Kasumi-1 (cell line): ENCODE measurements at places on chromosomes 1 and 21.

- DNase-seq: no peak
Measured at GRCh38 chr1:178121883-178122282, 28.0 kb downstream of the RASAL2 start.

DNA sequence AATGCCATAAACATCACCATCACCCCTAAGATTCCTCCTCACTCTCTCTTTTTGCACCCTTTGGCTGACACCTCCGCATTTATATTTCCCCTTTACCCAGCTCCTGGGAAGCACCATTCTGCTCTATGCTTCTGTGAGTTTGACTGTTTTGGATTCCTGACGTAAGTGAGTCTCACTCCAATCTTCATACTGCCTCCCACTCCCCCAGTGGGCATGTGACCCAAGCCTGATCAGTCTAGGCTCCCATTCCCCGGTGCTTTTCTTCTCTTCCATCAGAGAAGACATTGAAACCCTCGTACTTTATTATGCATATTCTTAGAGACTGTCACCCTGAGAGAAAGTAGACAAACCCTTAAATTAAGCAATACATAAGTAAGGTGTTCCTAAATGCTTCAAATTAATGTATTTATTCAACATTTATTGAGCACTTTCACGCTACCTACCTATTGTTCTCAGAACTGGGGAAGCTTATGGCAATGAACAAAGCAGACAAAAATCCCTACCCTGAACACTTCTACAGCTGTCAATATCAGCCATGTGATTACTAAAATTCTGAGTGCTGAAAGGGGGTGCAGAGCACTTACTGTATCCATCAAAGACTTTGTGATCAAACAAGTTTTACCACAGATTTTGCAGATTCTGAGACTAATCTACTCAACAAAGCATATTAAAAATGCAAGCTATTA is 43.4 kb upstream of the DIPK1A start:
- DNase-seq: no peak

GRCh38 chr1:231183639-231184590 is 22.1 kb downstream of the TRIM67 start:
- no peak for DNase-seq

GRCh38 chr1:156392452-156392853 is 23.4 kb downstream of the RHBG start:
- no peak for DNase-seq

DNA sequence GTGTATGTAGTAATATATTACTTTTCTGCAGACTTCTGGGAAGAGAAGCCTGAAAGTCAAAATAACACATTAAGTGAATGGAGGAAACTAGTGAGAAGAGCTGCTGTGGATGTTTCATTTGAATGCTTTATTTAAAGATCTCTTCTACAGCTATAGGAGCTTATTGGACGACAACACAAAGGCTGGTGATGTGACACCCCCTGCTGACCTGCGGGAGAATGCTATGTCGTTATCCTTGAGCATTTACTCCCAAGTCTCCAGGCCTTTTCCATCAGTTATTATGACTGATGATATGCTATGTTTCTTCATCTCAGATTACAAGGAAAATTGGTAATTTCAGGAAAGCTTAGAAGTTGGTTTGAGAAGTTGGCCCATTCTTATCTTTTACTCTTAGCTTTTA is 22.3 kb upstream of the PLA2G4A start:
- peak; percentile 51 for DNase-seq

DNA sequence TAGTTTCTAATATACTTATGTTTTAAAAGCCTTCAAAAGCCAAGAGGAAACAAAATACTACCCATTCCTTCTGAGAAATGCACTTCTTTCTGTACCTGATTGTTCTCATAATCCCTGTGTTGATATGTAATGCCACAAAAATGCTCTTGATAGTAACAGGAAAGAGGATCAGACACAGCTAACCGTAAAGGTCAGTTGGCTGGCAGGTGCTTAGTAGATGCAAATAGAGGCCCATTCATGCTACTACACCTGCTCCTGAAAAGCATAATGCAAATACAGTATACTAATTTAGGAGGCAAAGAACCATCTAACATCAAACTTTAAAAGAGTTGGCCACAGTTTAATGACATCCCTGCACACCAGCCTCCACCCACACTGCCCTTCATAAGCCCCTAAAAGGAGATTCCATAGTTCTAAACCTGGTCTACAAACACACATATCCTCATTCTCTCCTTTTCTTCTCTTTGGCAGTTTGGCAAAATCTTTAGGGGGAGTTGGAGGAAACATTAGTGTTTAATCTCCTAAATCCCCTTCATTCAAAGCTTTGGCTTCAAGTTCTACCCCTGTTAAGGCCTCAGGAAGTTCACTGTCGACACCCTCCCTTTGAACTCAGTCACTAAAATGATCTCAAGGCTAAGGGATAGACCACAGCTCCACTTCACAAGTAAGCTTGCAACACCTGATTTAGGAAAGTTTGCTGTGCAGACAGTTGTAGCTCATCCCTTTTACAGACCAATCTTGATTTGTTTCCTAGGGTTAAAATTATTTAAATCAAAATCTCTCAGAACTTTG is 2.9 kb upstream of the CD46 start:
- no peak for DNase-seq

DNA sequence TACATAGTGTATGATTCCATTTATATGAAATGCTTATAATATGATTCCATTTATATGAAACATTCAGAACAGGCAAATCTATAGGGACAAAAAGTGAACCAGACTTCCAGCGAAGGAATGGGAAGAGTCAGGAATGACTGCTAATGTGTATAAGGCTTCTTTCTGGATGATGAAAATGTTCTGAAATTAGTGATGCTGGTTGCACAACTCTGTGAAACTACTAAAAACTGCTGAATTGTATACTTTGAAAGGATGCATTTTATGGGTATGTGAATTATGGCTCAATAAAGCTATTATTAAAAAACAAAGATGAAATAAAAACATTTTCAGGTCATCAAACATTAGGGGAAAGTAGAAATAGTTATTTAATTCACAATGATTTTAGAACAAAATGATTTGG is 14.1 kb upstream of the IL24 start:
- DNase-seq: no peak

GRCh38 chr1:108601708-108602410 is 42.0 kb downstream of the EEIG2 start:
- no peak for DNase-seq

DNA sequence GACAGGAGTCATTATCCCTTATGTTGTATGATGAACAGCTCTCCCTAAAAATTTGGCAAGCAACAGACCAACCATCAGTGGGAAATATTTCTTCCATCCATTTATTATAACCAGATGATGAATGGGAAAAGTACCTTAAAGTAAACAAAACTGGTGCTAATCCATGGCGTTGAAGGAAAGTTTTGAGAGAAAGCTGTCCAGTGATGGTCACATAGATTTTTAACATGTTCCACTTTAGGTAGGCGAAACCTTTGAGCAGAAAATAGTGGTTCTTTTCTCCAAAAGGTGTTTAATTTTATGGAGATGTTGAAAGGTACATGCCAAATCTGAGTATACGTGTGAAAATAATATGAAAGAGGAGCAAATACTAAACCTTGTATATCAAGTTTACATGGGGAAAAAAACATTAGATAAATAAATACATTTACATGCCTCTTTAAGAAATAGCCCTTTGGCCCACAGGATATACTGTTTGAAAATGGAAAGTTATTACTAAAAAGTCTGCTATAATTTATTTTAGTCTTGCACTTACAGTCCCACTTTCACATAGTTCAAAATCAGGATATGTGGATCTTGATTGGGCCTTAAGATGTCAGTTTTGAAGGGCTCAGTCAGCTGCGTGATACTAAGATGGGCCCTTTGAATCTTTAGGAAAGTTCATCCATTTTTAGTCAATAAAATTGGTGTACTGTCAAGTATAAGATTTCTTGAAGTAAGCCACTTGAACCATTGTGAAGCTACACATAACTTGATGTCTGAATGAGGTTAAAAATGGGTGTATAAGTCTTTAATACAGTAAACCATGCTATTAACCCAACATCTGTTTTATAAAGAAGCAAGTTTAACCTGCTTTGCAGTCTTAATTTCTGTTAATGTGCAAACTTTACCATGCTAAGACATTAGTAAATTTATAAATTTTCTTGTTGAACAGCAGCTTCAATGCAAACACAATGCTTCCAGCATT is 10.5 kb downstream of the RPL5 start:
- DNase-seq: no peak

DNA sequence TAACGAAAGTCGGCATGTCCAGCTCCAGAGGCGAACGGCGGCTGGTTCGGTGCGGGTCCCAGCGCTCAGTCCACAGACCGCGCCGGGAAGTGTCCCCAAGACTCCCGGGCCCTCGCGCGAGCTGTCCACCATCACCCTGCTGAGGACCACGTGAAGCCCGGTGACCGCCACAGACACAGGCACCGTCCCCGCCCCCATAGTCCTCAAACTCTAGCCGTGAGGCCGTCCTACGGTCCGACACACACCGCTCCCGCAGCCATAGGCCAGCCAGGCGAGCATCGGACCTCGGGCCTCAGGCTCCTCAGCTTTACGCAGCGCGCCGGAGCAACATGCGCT is 535 bp downstream of the SETD4 start:
- peak; percentile 33 for DNase-seq

DNA sequence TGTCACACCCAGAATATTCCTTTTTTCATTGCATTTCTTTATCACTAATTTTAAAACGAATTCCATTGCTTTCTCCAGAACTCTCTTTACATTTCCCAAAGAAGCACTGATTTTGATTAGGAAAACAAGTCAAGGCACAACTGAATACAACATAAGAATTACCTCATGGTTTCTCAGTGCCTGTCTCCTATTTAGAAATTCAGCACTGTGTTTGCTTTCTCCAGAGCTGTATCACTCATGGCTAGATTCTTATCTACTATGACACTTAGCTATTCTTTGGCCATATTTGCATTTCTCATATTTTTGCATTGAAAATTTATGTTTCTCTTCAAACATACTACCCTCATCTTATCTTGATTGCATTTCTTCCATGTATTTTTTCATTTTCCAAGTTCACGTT is 1402.0 kb downstream of the MRPL39 start:
- DNase-seq: no peak

- DNase-seq: no peak
Measured at GRCh38 chr1:210455840-210456603, 127.3 kb downstream of the HHAT start.

- no peak for DNase-seq
Measured at GRCh38 chr1:20723159-20723536, 5.3 kb upstream of the KIF17 start.

DNA sequence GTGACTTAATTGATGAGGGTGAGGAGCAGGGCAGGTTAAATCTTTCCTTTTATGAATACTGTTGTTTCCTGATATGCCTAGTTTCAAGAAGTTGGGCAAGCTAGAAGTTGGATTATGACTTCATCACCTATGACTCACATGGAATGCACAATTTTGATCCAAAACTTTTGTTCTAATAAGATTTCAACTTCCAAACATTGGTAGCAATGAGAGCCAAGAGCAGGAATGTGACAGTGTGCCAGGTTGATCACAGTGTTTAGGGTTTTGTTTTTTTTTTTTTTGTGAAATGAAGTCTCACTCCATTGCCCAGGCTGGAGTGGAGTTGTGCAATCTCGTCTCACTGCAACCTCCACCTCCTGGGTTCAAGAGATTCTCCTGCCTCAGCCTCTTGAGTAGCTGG is 349.4 kb downstream of the DUSP10 start:
- no peak for DNase-seq

GRCh38 chr1:44031252-44032169 is at the start of gene SLC6A9:
Gene SLC6A9 (minus strand): TSS chr1:44031462. CDS start chr1:44024277, 7,185 bp downstream.
- DNase-seq: peak; percentile 32

GRCh38 chr1:160675641-160676410 is 29.0 kb upstream of the SLAMF1 start:
- peak; percentile 72 for DNase-seq

- no peak for DNase-seq
Measured at GRCh38 chr1:245248231-245248731, 93.5 kb downstream of the KIF26B start.

DNA sequence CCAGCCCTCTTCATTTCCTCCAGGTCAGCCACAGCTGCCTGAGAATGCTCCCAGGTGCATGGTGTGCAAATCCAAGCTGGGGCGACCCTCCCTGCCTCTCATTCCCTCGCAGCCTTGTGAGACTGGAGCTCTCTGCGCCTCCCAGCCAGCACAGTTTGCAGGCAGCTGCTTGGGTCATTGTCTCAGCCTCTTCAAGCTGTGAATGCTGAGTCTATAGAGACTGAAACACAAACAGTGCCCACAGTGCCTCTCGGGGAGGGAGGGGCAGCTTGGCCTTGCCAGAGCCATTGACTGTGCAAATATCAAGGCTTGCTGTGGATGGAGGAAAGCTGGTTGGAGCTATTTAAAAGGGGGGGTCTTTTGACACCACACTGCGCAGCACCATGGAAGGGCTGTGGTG is 10.6 kb downstream of the PLXNA2 start:
- no peak for DNase-seq

GRCh38 chr1:156627313-156627880 is 8.2 kb downstream of the HAPLN2 start:
- peak; percentile 54 for DNase-seq

GRCh38 chr1:86466986-86467385 is 1.7 kb upstream of the CLCA1 start:
- DNase-seq: peak; percentile 23

DNA sequence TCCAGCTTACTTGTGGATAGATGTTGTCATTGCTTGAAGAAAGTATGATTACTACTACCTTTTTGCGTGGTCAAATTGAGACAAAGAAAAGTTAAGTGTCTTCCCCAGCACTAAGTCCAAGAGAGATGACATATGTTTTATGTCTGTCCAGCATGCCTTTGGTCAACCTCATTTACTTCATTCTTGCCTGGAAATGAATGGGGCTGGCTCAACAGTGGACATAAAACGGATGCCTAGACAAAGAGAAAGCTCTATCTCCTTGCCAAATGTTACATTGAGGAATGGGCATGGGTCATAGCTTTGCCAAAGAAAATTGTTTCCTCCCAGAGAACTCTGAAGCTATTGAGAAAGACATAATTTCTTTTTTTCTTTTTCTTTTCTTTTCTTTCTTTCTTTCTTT is 82.4 kb upstream of the PLPPR4 start:
- DNase-seq: no peak

DNA sequence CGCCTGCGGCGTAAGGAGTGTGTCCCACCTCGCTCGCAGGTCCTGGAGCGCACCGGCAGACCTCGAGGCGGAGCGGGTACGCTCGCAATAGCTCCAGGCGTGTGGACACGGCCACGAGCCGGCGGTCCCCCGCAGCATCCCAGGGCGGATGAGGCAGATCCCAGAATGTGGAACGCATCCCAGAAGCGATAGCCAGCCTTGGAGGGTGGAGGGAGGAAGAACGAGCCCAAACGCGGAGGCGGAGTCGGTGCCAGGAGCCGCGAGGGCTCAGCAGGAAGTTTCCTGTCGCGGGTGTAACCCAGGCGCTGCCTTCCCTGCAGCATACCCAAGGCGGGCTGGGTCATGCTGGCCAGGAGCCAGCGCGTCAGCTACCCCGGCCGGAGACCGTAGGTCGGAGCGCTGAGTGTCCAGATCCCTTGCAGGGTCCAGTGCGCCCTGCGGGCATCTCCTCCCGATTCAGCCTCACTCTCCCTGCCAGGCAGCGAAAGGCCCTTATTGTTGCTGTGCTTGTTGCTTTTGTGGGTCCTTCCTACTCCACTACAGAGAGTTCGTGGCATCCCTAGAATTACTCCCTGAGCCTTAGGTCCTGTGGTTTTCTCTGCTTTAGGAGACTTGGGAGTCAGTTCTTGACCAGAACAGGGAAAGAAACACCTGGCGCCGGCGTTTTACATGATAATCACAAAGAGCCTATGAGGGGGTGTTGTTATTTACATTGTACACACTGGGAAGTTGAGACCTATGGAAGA is 27.7 kb downstream of the STYXL2 start:
- no peak for DNase-seq

- DNase-seq: no peak
Measured at GRCh38 chr1:89715677-89716076, 82.8 kb downstream of the LRRC8C start.

GRCh38 chr1:52913537-52913936 is 8.0 kb downstream of the ECHDC2 start:
- DNase-seq: peak; percentile 4

GRCh38 chr1:224168859-224169380 is 14.1 kb upstream of the DEGS1 start:
- peak; percentile 96 for DNase-seq
